ENCODE measurements at places on chromosomes 2 and 18. TPM values are rescaled to one million over a fixed set of nuclear protein-coding genes. Genes with fewer than 3 reads are reported as not detected.

The DSG2 gene
- 44.1 TPM for polyA plus RNA-seq

The BMP10 gene
- polyA plus RNA-seq = not detected

The FAM117B gene
- polyA plus RNA-seq = 36.4 TPM

The MATN3 gene
- 3.5 TPM for polyA plus RNA-seq

The SERPINB2 gene
- 0.33 TPM for polyA plus RNA-seq

The MALL gene
- 13.5 TPM for polyA plus RNA-seq

The GKN1 gene
- polyA plus RNA-seq = not detected

The SCN9A gene
- polyA plus RNA-seq = 2.0 TPM

The RFTN2 gene
- polyA plus RNA-seq = 18.6 TPM

The GKN2 gene
- polyA plus RNA-seq = not detected

The DSC2 gene
- polyA plus RNA-seq = 44.8 TPM

The ALPG gene
- polyA plus RNA-seq = not detected

The CNDP2 gene
- 290 TPM for polyA plus RNA-seq

DNA sequence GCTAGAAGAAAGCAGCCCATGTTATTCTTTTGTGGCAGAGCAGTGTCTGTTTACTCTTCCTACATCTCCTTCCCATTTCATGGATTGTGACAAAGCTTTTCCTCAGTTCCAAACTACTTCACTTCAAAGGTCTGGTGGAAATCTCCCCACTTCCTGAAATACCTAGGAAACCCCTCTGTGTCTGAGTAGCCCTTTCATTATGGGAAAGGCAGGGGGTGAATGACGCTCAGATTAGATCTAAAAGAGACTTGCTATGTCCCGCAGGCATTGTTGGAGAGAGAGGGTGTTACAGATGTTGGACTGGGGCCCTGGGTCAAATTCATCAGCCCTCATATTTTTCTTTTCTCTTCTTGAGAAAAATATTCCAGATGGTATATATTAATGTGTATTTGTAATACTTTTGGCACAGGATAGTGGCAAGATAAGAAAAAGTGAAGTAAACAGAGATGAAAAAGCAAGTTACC lies 675.0 kb downstream of the IRS1 start:
- no peak for DNase-seq

GRCh38 chr18:9638886-9639285 lies 24.5 kb upstream of the PPP4R1 start:
- DNase-seq = no peak

- DNase-seq = no peak
Observed at GRCh38 chr2:32064021-32064601, 755 bp downstream of the SPAST start.

- DNase-seq = no peak
Observed at GRCh38 chr2:136715146-136715545, 50.2 kb upstream of the THSD7B start.

- DNase-seq = no peak
Observed at GRCh38 chr18:79139206-79139605, 70.0 kb downstream of the ATP9B start.

- DNase-seq = no peak
Observed at GRCh38 chr2:127106991-127107621, at the start of gene BIN1. BIN1 (minus strand) TSS chr2:127107154; CDS start chr2:127106943, 211 bp downstream.

- DNase-seq = no peak
Observed at GRCh38 chr2:133045787-133046186, 375.8 kb upstream of the LYPD1 start.

DNA sequence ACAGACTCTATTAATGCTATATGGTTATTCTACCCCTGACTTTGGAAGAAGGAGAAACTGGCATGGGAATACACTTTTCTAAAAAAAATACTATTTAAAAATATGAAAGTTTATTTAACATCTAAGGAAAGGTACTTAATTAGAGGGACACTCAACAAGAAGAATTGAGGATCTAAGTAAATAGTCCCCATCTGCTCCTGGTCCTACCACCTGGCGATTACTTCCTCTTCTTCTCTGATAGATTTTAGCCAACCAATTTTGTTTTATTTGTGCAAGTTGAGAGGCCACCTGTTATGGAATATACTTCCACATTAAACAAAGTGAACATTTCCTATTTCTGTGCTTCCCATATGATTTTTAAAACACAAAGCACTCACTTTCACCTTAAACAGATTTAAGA lies 111.7 kb downstream of the BCL2 start:
- DNase-seq = no peak

DNA sequence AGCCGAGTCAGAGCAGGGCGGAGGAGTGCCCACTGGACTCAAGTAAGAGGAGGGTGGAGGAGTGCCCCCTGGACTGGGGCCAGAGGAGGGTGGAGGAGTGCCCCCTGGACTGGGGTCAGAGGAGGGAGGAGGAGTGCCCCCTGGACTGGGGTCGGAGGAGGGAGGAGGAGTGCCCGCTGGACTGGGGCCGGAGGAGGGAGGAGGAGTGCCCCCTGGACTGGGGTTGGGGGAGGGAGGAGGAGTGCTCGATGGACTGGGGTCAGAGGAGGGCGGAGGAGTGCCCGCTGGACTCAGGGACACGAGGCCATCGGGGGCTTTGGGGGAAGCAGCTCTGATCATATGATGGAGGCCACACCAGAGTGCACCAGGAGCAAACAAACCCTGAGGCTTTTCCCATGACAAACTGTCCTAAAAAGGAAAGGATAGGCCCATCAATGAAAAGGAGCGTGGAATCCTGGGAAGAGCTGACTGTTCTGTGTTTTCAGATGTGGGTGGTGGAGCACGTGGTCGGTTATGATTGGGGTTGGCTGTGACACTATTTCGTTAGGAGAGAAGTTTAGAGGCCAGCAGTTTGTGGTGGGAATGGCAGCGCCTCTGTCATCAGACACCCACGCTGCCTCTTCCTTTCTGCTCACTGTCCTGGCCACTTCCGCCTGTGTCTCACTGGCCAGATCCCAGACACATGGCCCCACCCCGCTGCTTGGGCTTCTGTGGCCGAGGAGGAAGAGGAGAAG lies 24.5 kb upstream of the HPCAL1 start:
- no peak for DNase-seq

DNA sequence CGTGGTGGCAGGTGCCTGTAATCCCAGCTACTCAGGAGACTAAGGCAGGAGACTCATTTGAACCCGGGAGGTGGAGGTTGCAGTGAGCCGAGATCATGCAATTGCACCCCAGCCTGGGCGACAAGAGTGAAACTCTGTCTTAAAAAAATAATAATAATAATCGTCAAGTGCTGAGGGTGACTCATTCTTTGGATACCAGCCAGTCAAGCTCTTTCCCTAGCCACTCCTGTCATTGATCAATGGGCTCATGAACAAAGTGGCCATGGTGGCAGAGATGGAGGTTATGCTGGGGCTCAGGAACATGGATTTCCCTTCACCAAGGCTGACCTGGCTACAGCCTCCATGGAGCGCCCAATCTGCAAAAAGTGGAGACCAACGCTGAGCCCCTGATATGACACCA lies 94.5 kb upstream of the HAAO start:
- DNase-seq = no peak

- no peak for DNase-seq
Observed at GRCh38 chr2:26174691-26175465, 2.0 kb downstream of the GAREM2 start.

DNA sequence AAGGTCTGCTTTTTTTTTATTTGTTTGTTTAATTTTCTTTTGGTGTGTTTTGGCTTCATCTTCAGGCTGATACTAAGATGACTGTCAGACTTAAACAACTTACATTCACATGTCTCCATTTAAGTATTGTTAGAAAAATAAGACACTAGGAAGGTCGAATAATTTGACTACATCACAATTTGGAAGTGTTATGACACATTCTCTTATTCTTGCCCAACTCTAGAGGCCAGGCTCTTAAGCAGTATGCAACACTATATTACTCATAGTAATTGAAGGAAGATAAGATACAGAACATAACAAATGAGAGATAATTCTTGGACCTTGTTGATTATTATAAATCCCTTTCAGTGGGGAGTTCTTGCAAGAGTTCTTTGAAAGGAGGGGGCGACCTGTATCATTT lies 295.3 kb upstream of the COL3A1 start:
- no peak for DNase-seq

All from renal cortex interstitium (tissue), 15 donors.